ENCODE measurements at places on chromosomes 7 and 10.
A peak's percentile ranks its signal among the peaks of the same experiment; 100 is the strongest.

GRCh38 chr10:131891196-131891928, 9.4 kb upstream of the PPP2R2D start:
- no peak for DNase-seq

DNA sequence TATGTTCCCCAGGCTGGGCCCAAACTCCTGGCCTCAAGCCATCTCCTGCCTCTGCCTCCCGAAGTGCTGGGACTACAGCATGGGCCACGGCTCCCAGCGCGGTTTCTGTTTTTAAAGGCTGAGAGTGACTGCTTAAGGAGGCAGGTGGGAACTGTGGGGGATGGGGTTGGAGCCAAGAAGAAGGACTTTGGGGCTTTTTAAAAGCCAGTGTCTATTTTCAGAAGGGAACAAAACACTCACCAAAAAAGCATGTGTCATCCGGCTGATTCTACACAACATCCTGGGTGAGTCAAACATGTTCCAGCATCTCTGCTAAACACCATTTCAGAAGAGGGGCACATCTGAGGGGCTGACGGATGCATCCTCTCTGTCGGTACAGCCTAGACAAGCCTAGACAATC, 824.5 kb downstream of the TYW1 start:
- no peak for DNase-seq

- DNase-seq: no peak
Measured at GRCh38 chr7:11077816-11078215, 104.1 kb downstream of the PHF14 start.

DNA sequence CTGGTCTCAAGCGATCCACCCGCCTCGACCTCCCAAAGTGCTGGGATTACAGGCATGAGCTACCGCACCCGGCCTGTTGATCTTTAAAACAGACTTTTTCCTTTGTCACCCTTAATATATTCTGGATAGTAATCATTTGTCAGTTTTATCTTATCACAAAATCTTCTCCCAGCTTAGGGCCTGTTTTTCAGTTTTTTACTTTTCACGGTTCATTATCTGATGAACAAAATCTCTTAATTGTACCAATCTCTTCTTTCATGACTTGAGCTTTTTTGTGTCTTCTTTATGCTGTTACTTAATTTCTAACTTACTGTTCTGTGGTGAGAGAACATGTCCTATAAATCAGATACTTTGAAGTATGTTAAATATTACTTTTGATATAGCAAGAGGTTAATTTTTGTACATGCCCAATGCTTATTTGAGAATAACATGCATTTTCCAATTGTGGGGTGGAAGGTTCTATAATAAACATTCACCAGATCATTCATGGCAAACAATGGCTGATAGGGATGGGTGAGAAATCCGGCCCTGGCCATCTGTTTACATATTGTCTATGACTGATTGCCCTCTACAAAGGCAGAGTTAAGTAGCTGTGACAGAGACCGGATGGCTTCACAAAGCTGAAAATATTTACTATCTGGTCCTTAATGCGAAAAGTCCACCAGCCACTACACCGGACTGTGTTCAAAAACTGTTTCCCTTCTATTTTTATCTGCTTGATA, 5.3 kb downstream of the PAPOLB start:
- no peak for DNase-seq

DNA sequence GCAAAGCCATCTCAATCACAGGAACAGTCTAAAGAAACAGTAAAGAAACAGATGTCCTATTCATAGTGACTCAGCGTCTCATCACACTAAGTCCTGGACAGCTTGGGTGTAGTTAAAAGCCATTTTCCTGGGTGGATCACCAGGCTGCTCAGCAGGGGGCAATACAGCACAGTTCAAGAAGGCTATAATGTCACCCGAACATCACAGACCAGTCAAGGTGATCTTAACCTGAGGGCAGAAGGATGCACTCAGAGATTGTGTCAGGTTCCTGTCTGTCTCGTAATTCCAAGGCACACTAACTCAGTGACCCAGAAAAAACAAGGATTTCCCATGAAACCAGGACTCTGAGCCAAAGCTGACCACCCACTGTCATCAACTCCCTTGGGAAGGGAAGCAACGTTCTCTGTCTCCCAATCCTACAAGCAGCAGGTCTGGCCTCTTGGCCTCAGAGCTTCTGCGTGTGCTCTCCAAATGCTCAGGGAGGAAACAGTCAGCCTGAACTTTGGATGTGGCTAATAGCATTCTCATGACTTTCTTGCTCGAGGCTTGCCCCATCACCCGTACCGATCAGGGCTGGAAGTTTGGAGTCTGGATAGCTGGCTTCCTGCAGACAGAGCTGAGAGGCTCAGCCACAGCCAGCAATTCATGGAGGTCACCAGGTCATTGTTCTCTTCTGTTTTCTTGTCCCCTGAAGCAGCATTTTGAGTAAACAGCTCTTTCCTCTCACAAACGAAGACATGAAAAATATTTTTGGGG, 90.4 kb upstream of the FAM171A1 start:
- DNase-seq: peak; percentile 30

- no peak for DNase-seq
Measured at GRCh38 chr7:4209126-4209525, 473.0 kb upstream of the FOXK1 start.

DNA sequence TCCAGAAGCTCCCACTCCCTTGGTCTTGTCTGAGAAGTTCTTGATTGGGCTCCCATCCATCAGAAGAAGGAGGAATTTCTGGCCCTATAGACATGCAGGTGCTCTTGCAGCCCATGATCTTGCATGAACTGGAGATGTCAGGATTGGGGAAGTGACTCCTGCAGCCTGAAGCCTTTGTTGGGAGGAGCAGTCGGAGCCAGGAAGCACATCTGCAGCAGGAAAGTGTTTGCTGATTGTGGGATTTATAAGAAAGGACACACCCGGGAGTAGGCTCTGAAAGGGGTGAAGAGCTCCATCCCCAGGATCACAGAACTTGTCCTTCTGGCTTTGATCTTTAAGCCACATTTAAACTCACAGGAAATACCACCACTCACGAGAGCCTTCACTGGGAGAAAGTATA, 185.2 kb downstream of the DYNC1I1 start:
- no peak for DNase-seq

DNA sequence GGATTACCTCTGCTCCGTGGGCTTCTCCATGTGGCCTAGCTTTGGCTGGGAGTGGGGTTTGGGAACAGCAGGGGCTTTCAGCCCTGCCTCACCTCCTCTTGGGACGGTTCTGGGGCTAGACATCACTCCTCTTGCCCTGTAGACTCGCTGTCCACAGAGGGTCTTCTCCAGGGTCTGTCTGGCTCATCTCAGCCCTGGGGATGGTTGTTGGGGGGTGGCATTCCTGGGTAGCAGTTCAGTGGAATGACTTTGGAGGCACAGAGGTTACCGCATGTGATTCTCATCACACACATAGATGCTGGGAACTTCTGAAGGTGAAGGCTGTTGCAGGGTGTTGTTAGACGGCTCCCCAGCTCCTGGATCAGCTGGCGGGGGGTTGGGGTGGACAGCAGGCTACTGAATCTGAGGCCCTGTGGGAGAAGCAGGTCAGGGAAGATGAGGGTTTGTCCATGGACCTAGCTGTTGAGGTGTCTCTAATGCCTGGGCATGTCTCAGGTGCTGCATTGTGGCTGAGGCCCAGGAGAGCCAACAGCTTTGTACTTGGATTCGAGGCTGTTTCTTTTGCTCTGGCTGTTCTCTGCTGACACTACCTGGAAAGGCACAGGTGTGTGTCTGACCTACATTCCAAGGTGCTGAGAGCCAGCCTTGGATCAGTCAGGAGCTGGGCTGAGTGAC, 23.8 kb downstream of the RAMP3 start:
- DNase-seq: no peak

- DNase-seq: no peak
Measured at GRCh38 chr7:67870396-67870795, 873.8 kb downstream of the TYW1 start.

DNA sequence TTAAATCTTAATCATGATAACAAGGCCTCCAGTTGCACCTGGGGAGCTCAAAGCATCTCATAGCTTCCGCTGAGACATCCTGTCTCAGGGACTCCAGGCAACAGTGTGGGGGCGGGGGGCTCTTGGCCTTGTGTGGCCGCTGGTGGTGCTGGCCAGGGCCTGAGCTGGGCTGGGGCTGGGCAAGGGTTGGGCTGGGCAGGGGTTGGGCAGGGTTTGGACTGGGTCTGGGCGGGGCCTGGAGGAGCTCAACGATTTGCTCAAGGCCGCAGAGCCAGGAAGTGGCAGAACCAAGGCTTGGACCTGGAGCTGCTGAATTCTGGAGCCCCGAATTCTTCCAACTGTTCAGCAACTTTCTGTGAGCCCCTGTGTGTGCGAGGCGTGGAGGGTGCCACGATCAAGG, 37.9 kb upstream of the PSMG3 start:
- DNase-seq: no peak

- no peak for DNase-seq
Measured at GRCh38 chr7:54843841-54844355, 84.9 kb upstream of the SEC61G start.

DNA sequence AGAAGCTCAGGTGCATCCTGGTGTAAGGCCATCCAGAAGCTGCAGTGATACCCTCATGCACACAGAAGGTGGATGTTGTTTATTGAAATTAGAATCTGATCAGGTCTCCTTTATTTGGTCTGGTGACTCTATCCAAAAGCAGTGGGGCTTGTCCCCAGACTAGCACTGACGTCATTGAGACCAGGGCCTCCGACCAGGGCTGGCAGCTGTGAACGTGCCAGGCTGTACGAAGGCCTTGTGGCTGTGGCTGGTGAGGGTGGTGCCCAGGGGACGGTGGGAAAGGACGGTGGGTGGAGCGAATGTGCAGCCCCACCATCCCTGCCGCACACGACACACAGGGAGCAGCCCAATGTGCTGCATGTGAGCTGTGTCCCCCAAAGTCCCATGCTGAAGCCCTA, 160.0 kb downstream of the ADARB2 start:
- no peak for DNase-seq

GRCh38 chr7:86963599-86964230, 95.7 kb downstream of the ELAPOR2 start:
- DNase-seq: no peak

GRCh38 chr7:325051-325798, 35.3 kb downstream of the FOXL3 start:
- no peak for DNase-seq

DNA sequence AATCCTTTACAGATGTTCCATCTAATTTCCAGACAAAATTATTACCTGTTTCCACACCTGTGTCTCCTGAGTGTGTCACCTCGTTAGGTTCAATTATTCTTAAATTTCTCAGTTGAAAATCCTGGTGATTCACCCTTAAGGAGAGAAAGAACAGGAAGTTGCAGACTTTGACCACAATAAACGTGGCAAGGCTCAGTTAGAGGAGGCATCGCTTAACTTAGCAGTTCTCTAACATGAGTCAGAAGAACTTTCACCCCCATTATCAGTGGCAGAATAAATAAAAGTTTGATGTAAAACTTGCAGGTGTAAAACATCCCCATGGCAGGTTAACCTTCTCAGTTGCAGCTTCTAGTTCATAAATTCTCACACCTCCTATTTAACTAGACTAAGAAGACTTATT, 8.3 kb downstream of the XPNPEP1 start:
- no peak for DNase-seq

- no peak for DNase-seq
Measured at GRCh38 chr10:110650265-110650668, 6.1 kb downstream of the RBM20 start.

- no peak for DNase-seq
Measured at GRCh38 chr10:31864834-31865518, 63.7 kb downstream of the ARHGAP12 start.

DNA sequence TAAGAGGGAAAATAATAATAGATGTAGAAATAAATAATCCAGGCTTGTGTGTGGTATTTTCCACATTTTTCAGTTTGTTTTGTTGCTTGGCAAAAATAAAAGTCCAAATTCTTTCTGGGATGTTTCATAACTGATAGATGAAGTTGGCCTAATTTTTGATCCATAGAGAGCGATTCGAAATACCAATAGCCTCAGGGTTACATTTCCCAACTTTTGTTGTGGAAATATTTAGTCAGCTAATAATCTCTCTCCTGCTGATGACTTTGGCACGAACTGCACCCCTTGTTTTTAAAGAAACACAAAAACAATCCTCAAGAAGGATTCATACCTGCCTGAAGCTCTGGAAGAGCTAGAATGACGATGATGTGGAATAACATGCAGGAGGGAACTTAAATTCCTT, 483.2 kb downstream of the ADRA2A start:
- no peak for DNase-seq

DNA sequence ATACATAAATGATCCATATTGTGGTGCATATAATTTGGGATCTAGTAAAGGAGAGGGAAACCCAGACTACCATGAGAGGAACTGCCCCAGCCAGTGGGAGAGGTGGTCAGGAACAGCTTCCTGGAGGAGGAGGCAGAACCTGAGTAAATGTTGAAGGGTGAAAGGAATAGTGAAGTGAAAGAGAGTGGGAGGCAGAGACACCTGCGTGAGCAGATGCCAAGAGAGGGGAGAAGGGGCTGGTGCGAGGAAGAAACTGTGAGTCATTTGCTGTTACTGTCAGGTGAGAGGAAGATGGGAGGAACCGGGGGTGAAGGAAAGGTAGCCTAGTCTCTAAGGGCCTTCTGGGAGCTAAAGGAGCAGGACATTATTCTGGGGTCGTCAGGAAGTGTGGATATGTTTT, 294.8 kb downstream of the GRID1 start:
- DNase-seq: no peak

DNA sequence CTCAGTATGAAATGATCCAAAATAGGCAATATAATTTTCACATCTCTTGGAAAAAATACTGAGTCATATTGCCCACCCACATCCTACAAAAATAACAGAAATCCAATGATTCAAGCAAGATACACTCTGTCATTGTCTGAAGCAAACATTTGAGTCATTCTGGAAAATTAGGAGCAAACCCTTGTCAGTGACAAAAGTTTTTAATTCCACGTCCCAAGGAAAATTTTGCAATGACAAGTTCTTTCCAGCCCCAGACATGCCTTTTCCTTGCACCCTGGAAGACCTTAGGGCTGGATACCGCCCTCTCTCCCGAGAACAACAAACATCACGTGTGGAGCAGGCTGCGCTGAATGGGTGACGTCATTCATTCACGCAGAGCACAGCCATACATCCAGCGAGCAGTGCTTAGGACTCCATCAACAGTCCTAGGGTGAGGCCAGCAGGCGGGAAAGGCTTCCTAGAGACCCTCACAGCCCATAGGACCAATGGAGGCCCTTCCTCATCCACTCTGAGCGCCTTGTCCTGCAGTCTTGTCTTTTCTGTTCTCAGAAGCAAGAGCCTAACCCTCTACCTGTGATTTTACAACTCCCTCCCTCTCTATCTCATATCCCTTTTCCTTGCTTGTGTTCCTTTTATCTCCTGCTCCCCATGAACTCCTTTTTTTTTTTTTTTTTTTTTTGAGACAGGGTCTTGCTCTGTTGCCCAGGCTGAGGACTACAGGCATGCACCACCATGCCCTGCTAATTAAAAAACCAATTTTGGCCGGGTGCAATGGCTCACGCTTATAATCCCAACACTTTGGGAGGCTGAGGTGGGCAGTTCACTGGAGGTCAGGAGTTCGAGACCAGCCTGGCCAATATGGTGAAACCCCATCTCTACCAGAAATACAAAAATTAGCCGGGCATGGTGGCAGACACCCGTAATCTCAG, 23.5 kb upstream of the KDM7A start:
- DNase-seq: no peak

GRCh38 chr10:13054844-13055243, 45.1 kb upstream of the OPTN start:
- DNase-seq: no peak

GRCh38 chr10:3172446-3173170, at the start of gene PITRM1:
Gene PITRM1, minus strand, starts transcription at chr10:3172782. Its CDS starts 10 bp downstream, at chr10:3172772.
- DNase-seq: peak; percentile 99

All from hematopoietic multipotent progenitor cell treated with erythropoietin and hydrocortisone succinate and interleukin-3 and kit ligand, for 15 days (in vitro differentiated cells).